ENCODE measurements at places on chromosomes 6 and 20.

- no peak for DNase-seq
These were observed 132.3 kb upstream of the SULF2 start for GRCh38 chr20:47917549-47918070.

DNA sequence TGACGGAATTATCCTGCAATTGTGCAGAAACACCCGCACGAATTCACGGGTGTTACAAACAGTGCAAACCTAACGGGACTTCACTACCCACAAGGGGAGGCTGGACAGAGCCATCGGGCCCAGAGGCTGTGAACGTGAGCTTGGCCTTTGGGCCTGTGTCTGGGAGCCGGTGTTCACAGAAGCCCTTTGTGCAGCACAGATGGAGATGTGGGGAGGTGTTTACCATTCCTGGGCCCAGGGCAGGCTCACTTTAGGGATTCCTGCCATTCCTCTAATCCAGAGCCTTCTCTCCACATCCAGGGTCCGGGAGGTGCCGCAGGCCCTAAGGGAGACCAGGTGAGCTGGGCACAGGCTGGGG, 15.0 kb downstream of the COL9A3 start:
- DNase-seq: no peak

- no peak for DNase-seq
These were observed 154.5 kb upstream of the PLCB4 start for GRCh38 chr20:8914421-8914820.

DNA sequence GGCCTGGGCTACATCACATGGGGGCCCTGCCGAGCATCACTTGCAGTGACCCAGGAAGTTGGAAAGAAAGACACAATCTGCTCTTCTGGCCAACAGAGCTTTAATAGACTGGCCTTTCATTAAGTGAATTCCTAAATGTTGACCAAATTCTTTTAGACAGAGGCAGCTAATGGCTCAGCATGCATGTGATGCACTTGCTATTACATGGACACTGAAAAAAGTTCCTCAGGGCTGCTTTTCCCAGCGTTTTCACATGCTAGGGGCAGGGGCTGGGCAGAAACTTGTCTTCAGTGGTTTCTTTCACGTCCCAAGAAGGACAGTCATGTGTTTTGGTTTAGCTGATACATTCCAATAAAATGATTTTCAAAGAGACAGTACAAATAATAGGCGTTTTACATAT, 651.0 kb upstream of the SLC35B3 start:
- no peak for DNase-seq

DNA sequence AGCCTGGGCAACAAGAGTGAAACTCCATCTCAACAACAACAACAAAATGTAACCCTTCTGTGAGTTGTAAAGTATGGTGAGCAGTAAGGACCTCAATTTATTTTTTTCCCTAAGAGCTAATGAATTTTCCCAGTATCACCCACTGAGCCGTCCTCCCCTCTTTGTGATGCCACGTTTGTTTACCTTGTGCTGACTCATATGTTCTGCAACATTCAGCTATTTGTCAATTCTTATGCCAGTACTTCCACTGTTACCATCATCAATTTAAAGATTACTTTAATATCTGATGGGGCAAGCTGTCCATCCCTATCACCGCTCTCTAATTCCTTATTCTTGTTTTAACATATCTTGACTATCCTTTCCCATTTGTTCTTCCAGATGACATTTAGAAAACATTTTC, 37.5 kb downstream of the MAK start:
- no peak for DNase-seq

All from NCI-H446 (cell line).